ENCODE measurements at places on chromosomes 2 and 18.

- DNase-seq: no peak
Measured at GRCh38 chr2:234747833-234748559, 203.8 kb upstream of the SH3BP4 start.

GRCh38 chr2:238042090-238042489 is 18.7 kb upstream of the SCLY start:
- no peak for DNase-seq

GRCh38 chr2:113724010-113724409 is 32.4 kb downstream of the SLC35F5 start:
- DNase-seq: no peak

GRCh38 chr2:58131191-58132011 is 84.8 kb downstream of the VRK2 start:
- DNase-seq: no peak

Measured in GM12892 (cell line).